ENCODE measurements at places on chromosomes 16 and 17.

GRCh38 chr17:13346996-13347762 is 254.6 kb downstream of the HS3ST3A1 start:
- no peak for DNase-seq

DNA sequence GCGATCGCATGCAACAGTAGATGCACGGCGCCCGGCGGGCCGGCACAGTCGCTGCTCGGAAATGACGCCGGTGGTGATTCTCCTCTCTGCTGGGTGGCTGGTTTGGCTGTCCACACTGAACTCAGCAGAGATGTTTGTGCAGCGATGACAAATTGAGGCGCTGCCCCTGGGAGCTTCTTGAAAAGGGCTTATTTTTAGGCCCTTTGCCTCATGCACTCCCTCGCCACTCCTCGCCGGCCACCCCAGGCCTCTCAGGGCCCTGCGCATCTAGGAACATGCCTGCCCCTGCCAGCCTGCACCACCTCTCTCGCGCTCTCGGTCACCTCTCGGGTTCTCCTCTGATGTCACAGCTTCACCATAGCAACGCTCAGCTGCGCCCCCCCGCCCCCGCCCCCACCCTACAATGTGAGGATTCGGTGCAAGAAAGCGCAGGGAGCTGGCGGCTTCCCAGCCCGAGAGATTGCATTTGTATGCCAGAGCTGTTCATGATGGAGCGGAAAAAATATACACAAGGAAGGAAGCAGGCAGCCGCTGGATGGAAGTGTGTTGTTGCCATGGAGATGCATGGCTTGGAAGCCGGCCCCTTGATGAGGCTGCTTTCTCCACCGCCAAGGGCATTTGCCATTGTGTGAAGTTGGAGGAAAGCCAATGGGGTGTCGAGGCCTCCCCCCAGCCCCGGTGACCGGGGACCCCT is 81.3 kb upstream of the PLCG2 start:
- DNase-seq: peak; percentile 96

- DNase-seq: peak; percentile 78
Observed at GRCh38 chr16:67428146-67428731, 2.7 kb upstream of the HSD11B2 start.

GRCh38 chr16:49465661-49466528 is 92.3 kb downstream of the C16orf78 start:
- DNase-seq: no peak

GRCh38 chr17:80781211-80781610 is 210.4 kb upstream of the CHMP6 start:
- DNase-seq: no peak

GRCh38 chr17:31314782-31315100 is 887 bp upstream of the EVI2B start:
- DNase-seq: no peak

GRCh38 chr16:2852003-2852730 is 5.8 kb downstream of the PRSS22 start:
- DNase-seq: no peak

DNA sequence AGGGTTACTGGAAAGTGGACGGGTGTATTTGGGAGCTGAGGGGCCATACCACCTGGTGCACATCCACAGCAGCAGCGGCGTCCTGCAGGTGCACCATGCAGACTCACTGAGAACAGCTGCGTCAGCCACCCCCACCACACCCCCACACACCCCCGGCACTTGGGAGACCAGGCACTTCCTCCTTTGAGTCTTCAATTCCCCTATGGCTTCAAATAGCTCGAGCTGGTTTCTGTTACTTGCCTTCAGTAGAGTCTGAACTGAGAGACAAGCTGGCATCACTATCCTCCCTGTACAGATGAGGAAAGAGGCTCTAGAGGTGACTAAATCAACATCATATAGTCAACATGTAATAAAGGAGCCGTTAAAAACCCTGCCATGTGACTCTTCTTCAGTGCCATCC is 15.4 kb downstream of the CUEDC1 start:
- DNase-seq: no peak

DNA sequence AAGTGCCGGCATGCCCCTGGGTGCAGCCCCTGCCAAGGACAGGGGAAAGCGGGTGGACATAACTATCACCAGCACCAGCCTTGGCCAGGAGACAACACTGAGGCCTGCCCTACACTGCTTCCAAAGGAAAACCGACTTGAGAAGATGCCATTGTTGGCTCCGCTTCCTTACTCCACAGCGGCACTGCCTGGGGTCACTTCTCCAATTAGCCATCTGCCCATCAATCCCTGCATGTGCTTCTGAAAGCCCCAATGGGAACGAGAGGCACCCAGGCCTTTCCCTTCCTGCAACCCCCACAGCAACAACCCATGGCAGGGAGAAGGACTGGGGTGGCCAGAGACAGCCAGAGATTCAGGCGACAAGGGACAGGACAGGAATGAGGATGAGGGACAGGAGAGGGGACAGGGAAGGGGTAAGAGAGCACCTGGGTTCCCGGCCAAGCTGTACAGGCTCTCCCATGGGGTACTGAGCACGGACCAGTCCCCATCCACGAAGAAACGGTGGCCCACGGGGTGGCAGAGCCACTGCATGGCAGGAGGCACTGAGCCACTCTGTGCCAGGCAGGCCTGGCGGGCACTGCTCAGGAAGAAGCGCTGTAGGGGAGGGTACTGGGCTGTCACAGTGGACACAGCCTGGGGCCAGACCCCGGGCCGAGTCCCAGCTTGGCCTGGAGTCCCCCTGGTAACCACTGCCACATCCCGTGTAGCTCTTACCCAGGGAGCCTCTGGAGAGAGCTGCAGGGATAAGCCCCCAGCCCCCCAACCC is 21.2 kb downstream of the SREBF1 start:
- no peak for DNase-seq

Data from lung (tissue), 17 donors.